ENCODE measurements at places on chromosomes 5 and 9.

GRCh38 chr9:35650341-35651158 is at the start of gene SIT1:
Gene SIT1, minus strand, starts transcription at chr9:35650931. Its CDS starts 78 bp downstream, at chr9:35650853.
- no peak for DNase-seq

- DNase-seq, result no peak
These were observed 80.3 kb downstream of the OSMR start for GRCh38 chr5:38926121-38926520.

DNA sequence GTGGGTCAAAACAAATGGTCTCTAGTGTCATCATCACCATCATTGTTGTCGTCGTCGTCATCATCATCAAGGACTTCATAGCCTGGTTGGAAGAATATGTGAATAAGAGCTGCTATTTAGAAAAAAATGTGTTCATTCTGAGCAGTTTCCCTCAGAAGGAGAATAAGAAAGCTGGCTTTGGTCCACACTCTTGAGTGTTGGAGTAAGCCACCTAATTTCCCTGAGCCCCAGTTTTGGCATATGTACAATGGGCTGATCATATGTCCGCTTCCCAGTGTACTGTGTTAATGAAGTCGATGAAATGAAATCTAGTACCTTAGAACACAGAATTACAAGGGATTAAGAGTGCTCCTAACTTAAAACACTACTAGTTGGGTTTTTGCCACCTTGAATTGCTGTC is 545.5 kb downstream of the CCDC171 start:
- DNase-seq, result no peak

DNA sequence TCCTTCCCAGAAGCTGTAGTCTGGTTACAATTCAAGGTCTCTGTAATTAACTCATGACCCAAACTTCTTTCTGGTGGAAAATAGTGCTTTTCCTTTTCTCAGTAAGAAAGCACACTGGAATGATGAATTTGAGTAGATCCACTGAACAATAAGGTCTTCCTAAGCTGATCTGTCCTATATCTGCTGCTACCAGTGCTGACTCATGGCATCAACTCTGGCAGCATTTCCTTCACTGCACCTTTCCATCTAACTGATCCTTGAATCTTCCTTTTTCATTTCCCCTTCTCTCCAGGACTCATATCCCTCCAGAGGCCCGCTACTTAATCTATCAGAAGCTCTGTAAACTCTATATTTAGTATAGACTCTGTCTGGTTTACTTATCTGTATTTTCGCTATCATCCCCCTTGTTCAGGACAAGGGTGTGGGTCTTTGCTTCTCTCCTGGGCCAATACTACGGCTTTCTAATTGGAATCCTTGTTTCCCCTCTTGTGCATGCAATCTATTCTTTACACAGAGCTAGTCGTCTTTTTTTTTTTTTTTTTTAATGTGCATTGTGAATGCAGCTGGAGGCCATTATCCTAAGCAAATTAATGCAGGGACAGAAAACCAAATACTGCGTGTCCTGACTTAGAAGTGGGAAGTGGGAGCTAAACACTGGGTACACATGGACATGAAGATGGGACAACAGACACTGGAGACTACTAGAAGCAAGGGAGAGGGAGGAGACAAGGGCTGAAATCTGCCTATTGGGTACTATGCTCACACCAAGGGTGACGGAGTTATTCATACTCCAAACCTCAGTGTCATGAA is 192.2 kb upstream of the RPS23 start:
- no peak for DNase-seq

DNA sequence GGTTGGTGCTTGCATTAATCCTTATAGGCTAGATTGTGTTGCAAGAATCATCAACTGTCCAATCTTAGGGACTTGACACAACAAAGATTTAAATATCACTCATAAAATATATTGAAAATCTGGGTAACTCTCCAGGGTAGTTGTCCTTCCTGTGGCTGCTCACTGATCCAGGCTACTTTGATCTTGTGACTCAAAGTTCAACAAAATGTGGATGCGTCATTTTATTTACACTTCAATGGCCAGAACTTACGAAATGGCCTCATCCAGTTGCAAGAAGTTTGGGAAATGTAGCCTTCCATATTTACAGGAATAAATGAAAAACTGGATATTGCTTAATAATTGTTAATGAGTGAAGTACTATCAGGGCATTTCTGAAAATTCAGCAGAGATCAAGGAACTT is 235.5 kb upstream of the ACTBL2 start:
- no peak for DNase-seq

All from fibroblast of the conjunctiva (primary cell).